ENCODE measurements at places on chromosomes 16 and 17.

DNA sequence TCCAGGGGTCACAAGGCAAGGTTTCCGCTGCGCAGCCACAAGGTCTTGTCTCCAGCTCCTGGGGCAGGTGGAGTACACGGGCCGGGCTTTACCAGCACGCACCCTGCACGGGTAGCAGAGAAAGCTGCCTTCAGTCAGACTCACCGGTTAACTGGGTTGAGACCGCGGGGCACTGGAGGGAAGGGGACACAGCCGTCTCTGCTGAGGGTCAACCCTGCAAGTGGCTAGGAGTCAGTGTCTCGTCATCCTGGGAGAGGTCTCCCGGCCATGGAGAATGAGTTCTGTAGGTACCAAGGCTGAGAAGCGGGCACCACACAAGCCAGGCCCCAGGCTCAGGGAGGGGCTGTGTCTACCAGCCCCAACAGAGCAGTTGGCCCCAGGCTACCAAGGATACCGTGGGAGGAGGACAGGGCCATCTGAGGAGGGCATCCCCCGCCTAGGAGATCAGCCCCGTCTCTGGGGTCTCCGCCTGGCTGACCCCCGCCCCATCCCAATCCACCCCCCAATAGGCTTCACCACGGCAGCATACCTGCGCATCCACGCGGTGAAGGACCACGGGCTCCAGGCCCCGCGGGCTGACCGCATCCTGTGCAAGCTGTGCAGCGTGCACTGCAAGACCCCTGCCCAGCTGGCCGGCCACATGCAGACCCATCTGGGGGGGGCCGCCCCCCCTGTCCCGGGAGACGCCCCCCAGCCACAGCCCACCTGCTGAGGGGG is 2.8 kb upstream of the PRRT2 start:
- peak; percentile 41 for DNase-seq

DNA sequence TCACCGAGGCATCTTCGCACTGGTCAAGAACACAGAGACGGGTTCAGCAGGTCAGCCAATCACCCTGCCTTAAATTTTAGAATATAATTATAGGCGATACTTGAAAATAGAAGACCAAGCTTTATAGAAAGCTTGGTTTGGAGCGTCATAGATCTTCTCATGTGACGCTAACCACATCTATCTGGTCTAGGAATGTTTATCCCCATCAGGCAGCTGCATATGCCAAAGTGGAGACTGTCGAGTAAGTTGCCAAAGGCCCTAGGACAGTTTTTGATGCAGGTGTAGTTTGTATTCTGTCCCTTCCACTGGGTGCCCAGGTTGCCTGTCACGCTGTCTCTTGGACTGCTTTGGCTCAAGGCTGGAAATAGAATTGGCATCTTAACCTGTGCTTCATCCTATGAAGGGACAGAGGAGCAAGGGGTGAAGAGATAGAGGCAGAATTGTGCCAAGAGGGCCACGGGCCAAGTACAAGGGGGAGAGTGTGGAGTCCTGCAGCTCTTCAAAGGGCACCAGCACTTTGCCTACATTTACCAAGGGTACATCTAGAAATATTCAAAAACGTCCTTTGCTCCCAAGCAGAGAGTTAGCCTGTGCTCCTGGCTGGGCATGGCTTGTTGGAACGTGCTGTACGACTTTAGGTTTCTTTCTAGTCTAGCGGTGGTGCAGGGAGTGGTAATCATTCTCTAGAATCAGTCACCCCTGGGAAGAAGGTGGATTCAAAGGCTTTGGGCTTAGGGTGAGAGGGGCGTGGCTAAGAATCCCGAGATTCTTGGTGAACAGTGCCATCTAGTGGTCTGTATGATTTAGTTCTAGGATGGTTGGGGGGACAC is 5.3 kb upstream of the WIPI1 start:
- peak; percentile 94 for DNase-seq

GRCh38 chr16:26614237-26614841 is 452.4 kb upstream of the C16orf82 start:
- peak; percentile 12 for DNase-seq

- DNase-seq = no peak
Measured at GRCh38 chr17:57679356-57679755, 65.7 kb downstream of the CCDC182 start.

DNA sequence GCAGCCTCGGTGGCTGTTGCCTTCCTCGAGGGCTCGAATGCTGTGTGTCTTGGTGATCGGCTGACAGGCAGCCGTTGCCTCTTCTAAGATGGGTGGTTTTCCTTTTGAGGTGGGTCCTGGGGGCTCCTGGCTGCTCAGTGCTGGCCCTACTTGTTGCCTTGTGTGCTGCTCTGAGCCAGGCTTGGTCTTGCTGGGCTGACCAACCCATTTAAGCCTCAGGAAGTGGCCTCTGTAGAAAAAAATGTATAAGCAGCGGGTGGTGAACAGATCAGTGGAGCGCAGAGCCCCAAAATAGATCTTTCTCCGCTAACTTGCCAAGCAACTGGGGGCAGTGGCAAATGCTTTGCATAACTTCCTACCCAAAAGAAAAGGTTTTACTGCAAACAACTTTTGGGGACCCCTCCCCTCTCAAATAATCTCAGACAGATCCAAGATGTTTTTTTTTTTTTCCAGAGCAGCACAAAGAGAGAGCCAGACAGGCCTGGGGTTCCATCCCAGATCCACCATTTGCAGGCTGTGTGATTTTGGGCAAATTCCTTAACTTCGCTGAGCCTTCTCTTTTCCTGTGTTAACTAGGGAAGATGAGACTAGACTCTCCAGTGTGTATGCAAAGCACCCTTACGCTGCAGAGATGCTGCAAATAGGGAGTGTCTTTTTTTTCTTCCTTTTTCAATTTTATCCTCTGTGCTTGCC is 42.5 kb downstream of the PLCG2 start:
- no peak for DNase-seq

DNA sequence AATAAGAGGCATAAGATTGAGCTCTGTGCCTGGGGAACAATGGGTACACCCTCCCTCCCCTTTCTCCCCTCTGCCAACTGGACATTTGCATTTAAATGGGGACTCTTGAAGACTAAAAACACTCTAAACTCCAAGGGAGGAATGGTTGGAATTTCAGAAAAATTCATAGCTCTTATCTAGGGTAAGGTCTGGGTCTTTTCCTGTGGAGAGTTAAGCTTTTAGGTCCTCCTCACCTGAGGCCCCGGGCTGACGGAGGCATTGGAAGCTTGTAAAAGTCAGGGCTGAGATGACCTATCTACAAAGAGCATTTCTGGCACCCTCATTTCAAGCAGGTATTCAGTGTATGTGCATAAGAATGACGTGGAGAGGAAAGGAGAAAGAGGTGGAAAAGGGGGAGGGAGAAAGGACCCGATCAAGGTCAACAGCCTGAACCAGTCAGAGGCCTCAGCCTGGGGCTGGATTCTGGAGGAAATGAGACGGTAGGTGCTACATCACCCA is 78.0 kb downstream of the RAP1GAP2 start:
- DNase-seq = no peak

- peak; percentile 94 for DNase-seq
Measured at GRCh38 chr16:24729243-24729950, at the start of gene TNRC6A. Gene TNRC6A (plus strand): TSS chr16:24729651. CDS start chr16:24729842, 191 bp downstream.

DNA sequence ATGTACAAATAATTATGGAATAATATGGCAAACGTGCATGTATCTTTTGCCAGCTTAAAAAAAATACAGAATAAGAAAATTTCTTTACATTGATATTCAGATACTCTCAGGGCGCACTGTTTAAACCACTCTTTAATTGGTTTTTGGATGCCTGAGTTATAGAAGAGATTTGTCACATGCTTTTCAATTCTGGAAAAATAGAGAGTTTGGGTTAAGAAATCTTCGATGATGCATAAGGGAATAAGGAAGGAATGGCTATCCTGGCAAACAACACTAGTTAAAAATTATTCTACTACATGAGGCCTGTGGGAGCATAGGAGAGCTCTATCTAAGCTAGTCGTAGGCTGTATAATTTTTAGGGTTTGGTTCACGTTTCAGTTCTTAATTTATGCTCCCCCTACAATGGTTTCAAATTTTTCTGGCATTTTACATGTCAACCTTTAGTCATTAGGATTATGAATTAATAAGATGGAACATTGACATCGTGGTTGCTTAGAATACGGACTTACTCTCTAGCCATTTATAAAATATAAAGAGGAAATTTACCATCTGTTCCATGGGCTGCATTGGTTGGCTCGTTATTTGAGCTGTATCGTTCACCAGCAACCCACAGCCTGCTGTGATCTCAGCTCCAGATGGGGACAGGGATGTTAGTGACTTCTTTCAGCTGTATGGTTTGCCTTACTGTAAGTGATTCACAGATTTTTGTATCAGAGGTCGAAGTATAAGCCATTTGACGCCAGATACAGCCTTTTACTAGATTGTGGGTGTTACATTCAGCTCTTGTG is 15.9 kb downstream of the NARF start:
- DNase-seq = no peak

GRCh38 chr17:79446399-79447009 is 164.3 kb downstream of the RBFOX3 start:
- DNase-seq = no peak

GRCh38 chr16:69417520-69418199 is 6.8 kb upstream of the CYB5B start:
- peak; percentile 2 for DNase-seq

DNA sequence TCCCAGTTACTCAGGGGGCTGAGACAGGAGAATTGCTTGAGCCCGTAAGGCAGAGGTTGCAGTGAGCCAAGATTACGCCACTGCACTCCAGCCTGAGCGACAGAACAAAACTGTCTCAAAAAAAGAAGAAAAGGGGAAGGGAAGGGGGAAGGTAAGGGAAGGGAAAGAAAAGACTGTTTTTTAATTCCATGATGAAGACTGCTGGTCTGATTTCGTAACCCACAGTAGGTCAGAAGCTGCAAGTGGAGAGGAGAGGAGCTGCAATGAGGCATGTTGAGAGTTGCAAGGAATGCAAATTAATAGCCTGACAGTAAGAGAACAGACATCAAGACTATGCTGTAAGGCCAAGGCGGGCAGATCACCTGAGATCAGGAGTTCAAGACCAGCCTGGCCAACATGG is 33.3 kb downstream of the HELZ start:
- no peak for DNase-seq

DNA sequence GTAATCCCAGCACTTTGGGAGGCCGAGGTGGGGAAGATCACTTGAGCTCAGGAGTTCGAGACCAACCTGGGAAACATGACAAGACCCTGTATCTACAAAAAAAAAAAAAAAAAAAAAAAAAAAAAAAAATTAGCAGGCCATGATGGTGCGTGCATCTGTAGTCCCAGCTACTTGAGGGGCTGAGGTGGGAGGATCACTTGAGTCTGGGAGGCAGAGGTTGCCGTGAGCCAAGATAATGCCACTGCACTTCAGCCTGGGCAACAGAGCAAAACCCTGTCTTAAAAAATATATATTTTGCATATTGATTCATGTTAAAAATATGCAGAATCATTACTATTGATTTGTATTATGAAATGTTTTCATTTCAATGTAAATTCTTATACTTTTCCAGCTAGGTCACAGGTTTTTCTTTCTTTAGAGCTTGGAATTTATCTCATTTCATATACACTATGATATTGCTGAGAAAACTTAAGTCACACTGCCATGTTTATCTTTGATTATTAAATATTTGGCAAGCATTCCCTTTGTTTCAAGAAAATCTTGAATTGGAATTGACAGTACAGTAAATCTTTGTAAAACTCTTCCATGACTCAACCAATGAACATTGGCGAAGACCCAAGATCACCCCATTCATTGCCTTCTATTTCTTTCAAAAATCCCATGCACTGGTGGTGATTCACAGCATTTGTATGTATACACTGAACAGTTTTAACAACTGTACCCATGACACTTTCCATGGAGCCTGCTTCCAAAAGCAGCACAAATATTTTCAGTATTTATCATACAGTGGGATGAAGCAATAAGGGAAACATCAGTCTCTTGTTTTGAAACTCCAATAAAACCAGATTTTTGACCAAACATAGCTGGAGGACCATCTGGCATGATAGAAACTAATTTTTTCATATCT is 83.5 kb upstream of the TNRC6A start:
- DNase-seq = no peak

GRCh38 chr16:11257131-11257938 is 1.3 kb upstream of the SOCS1 start:
- peak; percentile 87 for DNase-seq

- DNase-seq = no peak
Measured at GRCh38 chr16:14015948-14016347, 55.2 kb upstream of the MRTFB start.

DNA sequence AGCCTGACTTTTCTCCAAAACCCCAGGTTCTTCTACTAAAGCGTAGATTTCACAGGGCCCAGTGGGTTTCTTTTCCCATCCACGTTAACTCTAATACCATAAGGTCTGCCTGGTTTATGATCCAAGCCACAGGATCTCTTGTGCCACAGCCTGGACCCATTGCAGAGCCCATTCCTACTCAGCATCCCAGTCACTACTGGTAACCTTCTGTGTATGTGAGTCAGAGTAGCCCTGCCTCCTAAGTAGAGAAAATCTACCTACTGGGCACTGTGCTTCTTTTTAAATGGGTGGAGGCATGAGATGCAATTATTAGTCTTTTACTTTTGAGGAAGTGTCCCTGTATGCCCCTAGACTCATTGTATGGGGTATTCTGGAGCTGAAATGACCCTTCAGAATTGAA is 13.5 kb downstream of the CCL11 start:
- no peak for DNase-seq

DNA sequence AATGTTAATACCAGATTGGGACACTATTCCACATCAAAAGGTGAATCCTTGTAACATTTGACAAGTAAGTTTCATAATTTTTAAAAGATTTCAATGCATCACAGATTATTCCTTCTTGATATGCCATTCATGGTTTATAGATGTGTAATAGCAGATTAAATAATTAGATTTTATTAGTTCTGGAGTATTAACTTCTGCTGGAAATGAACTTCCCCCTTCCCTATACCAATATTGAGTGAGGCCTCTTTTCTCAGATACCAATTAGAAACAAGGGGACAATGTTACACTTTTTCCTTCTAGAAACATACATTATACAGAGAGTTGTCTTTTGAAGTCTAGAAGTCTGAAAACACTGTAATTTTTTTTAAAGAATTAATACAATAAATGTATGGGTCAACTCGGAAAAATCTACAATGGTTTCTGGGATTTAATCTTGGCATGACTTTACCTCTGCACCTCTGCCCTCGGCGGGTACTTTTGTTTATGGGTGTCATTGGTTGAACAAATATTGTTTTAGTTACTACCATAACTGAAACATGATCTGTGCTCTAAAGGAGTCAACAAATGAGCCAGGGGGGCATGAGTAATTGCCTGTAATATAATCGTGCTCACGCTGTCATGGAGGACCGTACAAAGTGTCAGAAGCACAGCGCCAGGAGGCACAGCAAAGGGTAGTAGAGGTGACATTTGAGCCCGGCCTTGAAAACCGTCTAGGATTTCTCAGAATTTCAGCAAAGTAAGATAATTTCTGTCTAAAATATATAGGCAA is 8.2 kb downstream of the LRRC37B start:
- peak; percentile 97 for DNase-seq

All from NCI-H69 (cell line).